ENCODE measurements at places on chromosomes 6 and 20.
A peak's percentile ranks its signal among the peaks of the same experiment; 100 is the strongest.

GRCh38 chr6:100453701-100454521 is 10.8 kb downstream of the SIM1 start:
- no peak for DNase-seq

- DNase-seq, result no peak
Observed at GRCh38 chr6:11411593-11411992, 126.0 kb upstream of the TMEM170B start.

- no peak for DNase-seq
Observed at GRCh38 chr6:129032602-129033001, 149.7 kb downstream of the LAMA2 start.

DNA sequence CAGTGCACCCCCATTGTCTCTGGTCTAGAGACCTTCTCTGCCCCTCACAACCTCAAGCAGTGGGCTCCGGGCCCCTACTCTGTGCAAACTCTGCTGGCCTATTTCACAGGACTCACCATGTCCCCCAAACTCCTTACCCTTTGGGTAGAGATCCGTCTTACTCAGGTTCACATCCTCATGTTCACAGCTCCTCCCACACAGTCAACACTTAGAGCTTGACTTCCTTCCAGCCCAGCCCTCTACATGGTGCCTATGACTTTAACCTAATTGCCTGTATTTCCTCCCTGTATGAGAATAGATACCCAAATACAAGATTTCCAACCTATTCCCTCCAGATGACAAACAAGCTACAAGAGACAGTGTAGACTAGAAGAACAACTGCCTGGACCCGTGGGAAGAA is 528.6 kb upstream of the JARID2 start:
- DNase-seq, result no peak

DNA sequence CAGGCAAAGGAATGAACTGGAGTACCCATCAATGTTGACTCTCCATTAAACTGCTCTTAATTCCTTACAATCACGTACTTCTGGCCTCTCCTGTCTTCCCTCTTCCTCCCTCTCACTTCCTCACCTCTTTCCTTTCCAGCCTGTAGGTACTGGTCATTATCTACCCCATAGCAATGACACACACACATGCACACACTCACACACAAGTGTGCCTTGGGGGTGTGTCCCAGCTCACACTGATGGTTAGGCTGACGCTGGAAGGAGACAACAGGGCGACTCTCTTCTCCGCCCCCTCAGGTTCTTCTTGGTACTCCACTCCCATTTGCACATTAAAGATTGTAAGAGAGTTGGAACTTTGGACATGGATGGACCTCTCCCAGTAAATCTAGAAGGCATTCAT is 14.0 kb upstream of the SERPINB9 start:
- no peak for DNase-seq

GRCh38 chr6:27911956-27912446 is at the start of gene OR2B2:
Gene OR2B2 (minus strand): TSS chr6:27912396. CDS start chr6:27912319, 77 bp downstream.
- DNase-seq, result no peak

GRCh38 chr6:159817951-159818739 is 18.1 kb downstream of the PNLDC1 start:
- DNase-seq, result no peak

- no peak for DNase-seq
Observed at GRCh38 chr6:39664173-39664572, 61.0 kb downstream of the KIF6 start.

GRCh38 chr20:43188234-43188653 is 1.5 kb downstream of the PTPRT start:
- DNase-seq, result no peak

DNA sequence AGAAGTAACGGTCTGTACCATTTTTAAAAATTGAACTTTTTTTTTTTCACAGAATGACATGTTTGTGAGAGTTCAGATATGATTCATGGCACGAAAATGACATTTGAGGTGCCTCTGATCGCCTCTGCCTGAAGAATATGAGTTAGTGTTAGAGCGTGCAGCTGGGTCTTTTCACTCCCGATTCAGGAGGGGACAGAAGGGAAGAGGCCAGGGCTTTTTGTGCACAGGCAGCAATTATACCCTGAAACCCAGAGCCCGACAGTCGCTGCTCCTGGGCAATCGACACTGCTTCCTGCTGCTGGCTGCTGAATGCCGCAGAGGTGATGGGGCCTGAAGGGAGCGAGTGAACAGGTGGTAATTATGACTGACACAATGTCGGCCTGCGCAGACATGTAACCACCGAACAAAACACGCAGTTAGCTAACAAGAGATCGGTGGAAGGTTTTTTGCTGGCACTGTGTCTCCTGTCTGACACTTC is 652.0 kb upstream of the NOX3 start:
- DNase-seq, result no peak

- no peak for DNase-seq
Observed at GRCh38 chr6:37614491-37614890, 83.2 kb downstream of the MDGA1 start.

DNA sequence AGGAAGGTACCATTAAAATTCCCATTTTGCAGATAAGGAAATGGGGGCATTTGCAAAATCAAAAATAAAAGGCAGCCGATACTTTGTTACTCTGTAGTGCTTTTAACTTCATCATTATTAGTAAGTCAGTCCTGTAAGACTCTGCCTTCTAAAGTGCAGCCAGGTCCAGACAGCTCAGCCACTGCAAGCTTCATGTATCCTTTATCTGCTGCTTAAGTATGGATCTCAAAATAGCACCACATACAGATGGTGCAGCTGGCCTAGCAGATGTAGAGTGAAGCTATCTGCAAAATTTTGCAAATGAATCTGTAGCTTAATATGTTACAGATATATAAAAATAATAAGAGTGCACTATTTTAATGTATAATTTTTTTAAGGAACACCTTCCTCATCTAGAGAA is 53.4 kb downstream of the NUS1 start:
- DNase-seq, result no peak

DNA sequence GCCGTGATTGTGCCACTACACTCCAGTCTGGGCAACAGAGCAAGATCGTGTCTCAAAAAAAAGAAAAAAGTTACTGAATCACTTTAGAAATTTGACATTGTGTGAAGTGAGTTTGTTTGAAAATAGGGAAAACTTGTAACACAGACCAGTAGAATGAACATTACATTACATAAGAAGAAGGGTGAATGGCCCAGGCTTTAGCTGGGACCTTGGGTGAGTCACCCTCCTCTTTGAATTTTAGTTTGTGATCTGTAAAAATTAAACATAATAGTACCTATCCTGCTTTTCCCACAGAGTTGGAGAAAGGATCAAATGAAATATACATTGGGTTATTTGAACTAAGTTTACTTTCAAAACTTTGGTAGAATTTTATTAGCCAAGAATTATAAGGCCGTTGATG is 56.3 kb downstream of the KCNS1 start:
- DNase-seq, result no peak

DNA sequence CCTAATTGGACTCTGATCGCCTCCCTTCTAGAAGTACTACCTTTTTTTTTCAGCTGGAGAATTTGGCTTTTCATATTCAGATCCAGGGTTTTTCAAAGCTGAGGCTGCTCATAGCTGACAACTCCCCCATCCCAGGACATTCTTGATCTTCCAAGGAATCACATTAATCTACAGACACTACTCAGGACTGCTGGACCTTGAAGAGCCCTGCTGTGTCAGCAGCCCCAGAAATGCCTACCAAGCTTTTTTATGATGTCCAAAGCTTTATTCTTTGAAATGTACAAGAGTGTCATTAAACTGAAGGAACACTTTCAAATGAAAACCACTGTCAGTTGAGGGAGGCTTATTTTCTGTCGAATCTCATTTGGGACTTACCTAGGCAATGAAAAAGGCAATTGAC is 704.1 kb downstream of the PTPRT start:
- no peak for DNase-seq

DNA sequence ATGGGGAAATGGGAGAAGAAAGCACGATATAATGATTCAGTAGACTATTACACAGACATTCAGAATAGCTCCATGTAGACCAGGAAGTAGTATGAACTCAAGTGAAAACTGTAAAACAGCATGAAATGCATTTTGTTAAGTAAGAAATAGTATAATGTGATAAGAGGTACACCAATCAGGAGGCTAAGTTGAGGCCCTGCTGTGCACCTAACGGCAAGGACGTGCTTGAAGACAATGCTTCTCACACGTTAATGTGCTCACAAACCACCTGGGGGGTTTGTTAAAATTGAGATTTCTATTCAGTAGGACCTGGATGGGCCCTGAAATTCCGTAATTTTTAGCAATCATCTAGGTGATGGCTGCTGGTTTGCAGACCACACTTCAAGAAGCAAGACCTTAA is 178.9 kb upstream of the SULF2 start:
- no peak for DNase-seq

GRCh38 chr6:111361648-111362047 is 121.4 kb downstream of the REV3L start:
- peak; percentile 24 for DNase-seq

GRCh38 chr6:84403545-84403944 is 176.1 kb upstream of the CEP162 start:
- DNase-seq, result no peak

DNA sequence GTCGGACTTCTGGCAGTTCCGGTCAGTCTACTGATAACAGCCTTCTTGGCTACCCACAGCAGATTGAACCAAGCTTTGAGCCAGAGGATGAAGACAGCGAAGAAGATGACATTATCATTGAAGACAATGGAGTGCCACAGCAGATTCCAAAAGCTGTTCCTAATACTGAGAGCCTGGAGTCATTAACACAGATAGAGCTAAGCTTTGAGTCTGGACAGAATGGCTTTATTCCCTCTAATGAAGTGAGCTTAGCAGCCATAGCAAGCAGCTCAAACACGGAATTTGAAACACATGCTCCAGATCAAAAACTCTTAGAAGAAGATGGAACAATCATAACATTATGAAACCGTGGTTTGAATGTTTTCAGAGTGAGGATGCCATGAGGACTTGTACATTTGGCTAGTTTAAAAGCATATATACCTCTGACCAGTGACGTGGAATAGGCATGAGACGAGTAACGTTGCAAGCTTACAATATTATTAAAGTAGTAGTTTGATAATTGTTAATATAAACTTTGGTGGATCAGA is 18.8 kb downstream of the PARD6B start:
- no peak for DNase-seq

GRCh38 chr6:158706369-158706982 is 56.6 kb downstream of the SYTL3 start:
- peak; percentile 70 for DNase-seq

DNA sequence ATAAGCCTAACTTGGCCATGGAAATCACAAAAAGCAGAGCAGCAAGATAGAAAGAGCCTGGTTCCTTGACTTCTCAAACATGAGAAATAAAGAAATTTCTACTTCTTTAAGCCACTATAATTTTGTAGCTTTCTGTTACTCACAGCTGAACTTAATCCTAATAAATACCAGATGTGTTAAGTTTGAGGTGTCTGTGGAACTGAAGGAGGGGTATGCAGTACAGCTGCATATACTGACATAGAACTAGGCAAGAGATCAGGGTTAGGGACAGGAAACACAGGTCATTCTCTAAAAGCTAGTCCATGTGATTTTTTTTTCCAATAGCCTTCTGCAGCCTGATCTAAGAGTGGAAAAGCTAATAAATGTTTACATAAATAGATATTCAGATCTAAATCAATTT is 123.9 kb downstream of the COL12A1 start:
- no peak for DNase-seq

DNA sequence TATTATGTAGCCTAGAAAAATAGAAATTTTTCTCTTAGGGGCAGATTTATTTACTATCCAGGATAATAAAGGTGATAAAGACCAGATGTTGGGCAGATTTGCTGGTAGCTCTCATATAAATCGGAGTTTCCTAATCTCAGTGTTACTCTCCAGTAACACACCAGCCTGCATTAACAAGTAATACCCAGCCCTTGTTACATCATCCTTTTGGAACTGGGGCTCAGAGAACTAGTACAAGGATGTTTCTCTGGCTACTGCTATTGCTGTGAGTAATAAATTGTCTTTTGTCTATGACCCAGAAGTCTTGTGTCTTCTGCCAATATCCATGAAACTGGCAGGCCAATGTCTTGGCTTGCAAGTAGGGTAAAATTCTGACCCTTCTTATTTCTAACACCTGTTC is 16.8 kb downstream of the TPD52L1 start:
- no peak for DNase-seq

DNA sequence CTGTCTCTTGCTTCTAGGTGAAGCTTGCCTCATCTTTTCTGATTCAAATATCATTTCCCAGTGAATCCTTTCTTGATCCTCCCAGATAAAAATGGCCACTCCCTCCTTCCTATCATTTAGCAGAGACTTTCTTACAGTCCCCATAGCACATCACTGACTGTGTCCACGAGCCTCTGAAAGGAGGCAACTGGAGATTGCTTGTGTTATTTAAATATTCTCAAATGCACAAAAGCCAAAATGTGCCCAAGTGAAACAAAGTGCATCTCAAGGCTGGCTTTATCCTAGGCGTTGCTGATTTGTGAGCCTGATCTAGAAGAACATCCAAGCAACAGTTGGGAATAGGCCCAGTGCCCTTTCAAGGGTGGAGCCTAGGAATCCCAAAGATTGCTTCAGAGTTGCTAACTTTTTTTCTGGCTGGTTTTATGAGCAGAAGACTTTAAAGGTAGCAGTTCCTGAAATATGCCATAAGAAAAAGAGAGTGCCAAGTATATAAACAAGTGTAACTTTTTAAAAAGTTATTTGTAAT is 393.6 kb downstream of the CD83 start:
- DNase-seq, result no peak

- DNase-seq, result no peak
Observed at GRCh38 chr6:168860987-168861386, 392.7 kb downstream of the THBS2 start.

DNA sequence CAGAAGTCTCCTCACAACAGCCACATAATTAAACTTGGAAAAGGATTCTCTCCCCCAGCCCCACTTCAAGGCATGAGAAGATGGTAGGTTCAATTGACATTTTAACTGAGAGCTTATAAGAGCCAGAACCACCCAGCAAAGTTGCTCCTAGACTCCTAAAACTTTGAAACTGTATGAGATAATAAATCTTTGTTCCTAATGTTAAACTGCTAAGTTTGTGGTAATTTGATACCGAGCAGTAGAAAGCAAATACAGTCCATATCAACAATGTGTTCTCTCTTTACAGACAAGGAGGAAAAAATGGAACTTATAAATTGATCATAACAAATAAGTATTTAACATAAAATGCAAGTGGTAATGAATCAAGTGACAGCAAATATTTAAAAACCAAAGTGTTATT is 831.8 kb downstream of the MAFB start:
- DNase-seq, result no peak

DNA sequence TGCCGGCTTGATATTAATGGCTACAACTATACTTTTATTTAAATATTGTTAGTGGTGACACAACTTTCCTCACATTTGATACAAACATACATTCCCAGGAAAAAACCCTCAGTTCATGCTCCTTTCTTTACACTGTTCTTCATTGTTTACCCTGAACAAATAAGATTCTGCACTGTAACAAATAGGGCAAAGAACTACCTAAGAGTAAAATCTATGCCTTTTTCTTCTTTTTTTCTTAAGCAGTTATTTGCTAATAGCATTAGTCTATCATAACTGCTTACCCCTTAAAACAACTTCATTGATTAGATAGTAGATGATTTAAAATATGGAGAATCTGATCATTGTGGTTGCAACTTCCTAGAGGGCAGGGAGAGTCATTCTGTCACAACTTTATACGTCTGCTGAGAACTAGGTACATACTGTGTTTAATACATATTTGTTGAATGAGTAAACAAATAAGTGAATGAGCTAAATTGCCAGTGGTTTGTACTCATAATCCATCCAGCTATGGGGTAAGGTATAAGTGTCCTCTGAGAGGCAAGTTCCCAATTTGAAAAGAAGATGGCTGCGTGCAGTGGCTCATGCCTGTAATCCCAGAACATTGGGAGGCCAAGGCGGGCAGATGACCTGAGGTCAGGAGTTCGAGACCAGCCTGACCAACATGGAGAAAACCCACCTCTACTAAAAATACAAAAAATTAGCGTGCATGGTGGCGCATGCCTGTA is 161.0 kb downstream of the CDK19 start:
- DNase-seq, result no peak

Data from right cardiac atrium (tissue), 5 donors.